ENCODE measurements at places on chromosomes 4 and X. TPM values are rescaled to one million over a fixed set of nuclear protein-coding genes. Genes with fewer than 3 reads are reported as not detected.
A peak's percentile ranks its signal among the peaks of the same experiment; 100 is the strongest.

TMSB15A gene
- 17.2 TPM for polyA plus RNA-seq

PPEF2 gene
- 0.23 TPM for polyA plus RNA-seq

SLC9B1 gene
- polyA plus RNA-seq: 0.19 TPM

- no peak for DNase-seq
These were observed 27.1 kb downstream of the DDX60L start for GRCh38 chr4:168453146-168453545.

GRCh38 chr4:113762186-113763028, 869 bp upstream of the CAMK2D start:
- peak; percentile 99 for DNase-seq

- DNase-seq: no peak
These were observed 39.9 kb upstream of the CYP4V2 start for GRCh38 chr4:186151499-186151898.

DNA sequence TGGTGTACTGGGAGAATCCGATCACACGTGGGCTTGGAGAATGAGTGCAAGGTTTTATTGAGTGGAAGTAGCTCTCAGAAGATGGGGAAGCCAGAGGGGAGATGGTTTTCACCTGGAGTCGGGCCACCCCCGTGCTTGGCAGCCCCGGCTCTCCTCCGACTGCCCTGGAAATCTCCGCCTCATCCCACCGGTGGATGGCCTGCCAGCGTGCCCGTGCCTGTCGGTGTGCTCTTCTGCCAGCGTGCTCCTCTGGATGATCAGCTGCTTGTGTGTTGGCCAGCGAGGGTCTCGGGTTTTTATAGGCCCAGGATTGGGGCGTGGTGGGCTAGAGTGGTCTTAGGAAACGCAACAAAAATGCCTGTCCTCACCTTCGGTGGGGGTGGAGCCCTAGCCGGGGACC, 368.0 kb downstream of the FAT4 start:
- DNase-seq: no peak

DNA sequence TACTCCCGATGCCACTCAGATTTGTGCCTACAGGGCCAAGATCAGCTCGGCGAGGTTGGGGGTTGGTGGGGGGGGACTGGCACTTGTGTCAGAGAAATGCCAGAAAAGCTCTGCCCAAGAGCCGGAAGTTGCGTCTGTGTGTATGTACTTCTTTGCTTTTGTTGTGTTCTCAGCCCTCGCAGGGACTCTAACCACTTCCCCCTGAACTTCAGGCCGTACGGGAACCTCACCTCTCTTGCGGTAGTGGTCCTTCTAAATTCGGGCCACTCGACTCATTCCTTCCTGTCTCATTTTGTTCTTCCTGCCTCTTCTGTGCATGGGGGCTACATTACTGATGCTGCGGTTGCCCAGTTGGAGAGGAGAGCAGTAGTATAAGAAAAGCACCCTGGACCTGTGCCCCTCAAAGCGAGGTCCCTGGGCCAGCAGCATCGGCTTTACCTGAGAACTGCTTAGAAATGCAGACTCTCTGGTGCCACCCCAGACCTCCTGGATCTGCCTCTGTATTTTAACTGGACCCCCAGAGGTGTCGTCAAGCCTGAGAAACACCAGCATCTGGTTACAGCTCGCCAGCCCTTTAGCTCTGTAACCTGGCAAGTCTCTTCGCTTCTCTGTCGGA, 146.3 kb upstream of the RPS6KA3 start:
- DNase-seq: no peak

DNA sequence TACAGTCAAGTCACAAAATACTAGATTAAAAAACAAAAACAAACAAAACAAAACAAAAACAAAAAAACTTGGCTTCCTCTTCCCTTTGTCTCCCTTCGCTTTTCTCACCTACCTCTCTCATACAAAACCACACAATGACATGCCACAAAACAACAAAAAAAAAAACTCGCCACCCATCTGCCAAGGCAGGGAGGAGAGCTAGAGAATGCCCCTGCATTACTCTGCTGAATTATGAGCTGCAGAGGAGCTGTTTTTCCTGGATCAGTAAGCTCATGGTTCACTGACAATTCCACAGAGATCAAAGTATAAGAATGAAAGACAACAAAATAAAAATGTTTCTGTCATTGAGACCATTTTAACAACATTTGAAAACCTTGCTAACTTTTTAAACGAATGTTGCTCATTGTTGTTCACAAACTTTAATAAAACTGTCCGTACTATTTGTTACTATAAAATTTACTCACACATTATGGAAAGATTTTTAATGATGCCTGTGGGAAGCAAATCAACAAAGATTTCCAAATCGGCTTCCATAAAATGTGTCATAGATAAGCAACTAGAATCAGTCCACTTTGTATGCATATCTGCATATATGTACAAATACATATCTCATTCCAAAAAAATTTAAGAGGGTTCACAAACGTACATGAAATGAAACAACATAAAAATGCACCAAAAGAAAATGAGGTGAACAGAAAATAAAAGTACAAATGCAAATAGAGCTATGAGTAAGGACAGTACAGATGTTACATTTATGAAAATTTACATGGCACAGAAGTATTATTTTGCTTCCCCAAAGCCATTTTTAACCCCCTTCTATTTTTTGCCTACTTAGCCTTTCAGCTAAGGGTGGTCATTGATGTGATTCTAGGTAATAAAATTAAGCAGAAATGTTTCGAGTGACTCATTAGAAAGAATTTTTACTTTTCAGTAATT, 252.4 kb upstream of the FAT4 start:
- DNase-seq: no peak

GRCh38 chr4:71648923-71649322, 135.0 kb downstream of the GC start:
- no peak for DNase-seq

All from endothelial cell of umbilical vein (primary cell).